ENCODE measurements at places on chromosomes 4 and X.

DNA sequence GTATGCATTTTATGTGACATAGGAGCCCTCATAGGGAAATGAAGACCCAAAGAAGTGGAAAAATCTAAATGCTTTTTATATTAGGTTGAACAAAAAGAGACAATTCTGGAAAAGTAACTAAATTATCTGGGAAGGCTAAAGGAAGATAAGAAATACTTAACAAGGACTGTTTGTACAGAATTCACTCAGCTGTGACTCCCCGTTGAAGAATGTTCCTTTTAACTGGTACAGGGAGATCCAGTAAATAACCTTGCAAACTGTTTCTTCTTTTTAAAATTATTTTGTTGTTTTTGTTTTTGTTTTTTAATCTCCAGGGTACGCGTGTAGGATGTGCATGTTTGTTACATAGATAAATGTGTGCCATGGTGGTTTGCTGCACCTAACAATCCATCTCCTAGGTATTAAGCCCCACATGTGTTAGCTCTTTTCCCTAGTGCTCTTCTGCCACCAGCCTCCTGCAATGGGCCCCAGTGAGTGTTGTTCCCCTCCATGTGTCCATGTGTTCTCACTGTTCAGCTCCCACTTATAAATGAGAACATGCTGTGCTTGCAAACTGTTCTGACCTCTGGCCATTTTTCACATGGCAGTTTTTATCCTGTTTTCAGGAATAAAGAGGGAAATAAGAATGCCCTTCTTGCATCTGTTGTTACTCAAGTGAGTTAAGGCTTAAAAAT, 81.7 kb downstream of the PWWP3B start:
- DNase-seq = no peak

- peak; percentile 88 for DNase-seq
Measured at GRCh38 chrX:139932901-139933796, at the start of gene ATP11C. TSS of gene ATP11C (minus strand) at chrX:139933053. CDS start at chrX:139932042, 1,011 bp downstream.

- no peak for DNase-seq
Measured at GRCh38 chr4:184457535-184458249, 16.7 kb downstream of the IRF2 start.

- DNase-seq = peak; percentile 70
Measured at GRCh38 chr4:108036213-108036612, 46.5 kb downstream of the HADH start.

- DNase-seq = no peak
Measured at GRCh38 chrX:68876731-68877130, 47.9 kb downstream of the EFNB1 start.

DNA sequence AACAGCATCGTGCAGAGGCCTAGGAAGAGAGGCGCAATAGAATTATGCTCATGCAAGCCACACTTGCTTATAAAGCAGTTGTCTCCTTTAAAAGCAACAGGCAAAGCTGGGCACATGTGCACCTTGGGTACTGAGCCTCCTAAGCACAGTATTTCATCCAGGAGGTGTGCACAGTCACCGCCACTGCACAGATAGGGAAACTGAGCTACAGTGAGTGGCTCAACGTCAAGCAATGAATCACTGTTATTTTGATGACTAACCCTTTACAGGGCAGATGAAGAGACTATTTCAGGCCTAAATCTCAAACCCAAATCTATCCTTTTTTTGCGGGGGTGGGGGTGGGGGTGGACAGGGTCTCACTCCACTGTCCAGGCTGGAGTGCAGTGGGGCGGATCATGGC, 42.3 kb downstream of the BCOR start:
- DNase-seq = no peak
